Stimulated activated CD8-positive, alpha-beta memory T cell treated with anti-CD3 and anti-CD28 coated beads, Interleukin-12 subunit alpha, Interleukin-12 subunit beta, amount 100 ng/mL, for 1 hour (primary cell): ENCODE measurements at places on chromosomes 13 and 19.

DNA sequence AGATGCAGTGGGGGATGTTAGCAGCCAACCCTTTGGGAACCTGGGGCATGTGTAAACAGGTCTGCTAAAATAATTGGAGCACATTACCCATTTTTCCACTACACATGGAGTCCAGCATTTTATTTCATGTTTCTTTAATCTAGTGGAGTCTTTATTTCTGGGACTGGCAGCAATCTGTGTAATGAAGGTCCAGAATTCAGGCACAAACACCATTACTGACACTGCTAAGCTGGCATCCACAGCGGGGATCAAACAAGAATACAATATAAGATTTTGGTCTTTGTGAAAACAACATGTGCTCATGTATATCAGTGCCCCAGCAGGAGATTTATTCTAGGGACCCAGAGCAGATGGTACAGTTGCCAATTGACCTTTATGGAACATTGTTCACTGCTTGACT is 1587.0 kb upstream of the PRR20A start:
- DNase-seq, result no peak

GRCh38 chr13:23159205-23159759 is 21.5 kb upstream of the SGCG start:
- no peak for DNase-seq

DNA sequence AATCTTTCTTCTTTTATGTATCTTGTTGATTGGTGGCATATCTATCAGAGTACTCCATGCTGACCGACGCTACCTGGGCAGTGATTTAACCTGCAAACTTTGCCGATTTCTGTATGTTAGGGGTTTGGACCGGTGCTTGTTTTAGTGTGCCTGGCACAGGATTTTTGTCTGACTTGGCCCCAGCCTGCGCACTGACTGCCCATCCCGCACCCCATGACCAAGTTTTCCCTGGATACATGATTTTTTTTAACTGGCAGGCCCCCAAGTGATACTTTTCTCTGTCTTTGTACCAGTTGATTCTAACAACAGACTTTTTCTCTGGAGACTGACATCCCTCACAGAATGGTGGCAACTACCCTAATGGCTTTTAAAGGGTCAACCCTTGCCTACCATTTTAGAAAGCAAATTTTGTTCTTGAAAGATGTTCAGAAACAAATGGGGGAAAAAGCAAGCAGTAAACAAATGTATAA is 69.0 kb upstream of the C1QTNF9B start:
- no peak for DNase-seq

DNA sequence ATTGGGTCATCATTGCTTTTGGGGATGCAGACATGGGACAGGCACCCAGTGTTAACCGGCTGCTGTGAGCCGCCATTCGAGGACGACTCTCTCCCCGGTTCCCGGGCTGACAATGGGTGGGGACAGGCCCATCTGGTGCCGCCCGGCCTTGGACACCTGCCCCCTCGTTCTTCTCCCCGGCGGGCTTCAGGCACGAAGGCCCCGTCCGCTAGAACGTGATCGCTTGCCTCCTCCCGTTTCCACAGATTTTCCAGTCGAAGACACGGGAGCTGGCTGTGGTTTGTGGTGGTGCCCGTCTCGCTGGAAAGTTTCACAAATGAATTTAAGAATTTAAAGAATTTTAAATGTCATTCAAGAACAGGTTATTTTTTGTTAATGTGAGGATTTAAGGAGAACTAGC is 2.0 kb downstream of the PALM start:
- DNase-seq, result no peak

- no peak for DNase-seq
Observed at GRCh38 chr13:113125506-113126264, 3.1 kb downstream of the F10 start.

GRCh38 chr13:36207672-36208071 is 6.7 kb downstream of the SOHLH2 start:
- DNase-seq, result no peak
